Activated CD4-positive, alpha-beta memory T cell treated with anti-CD3 and anti-CD28 coated beads for 36 hours (primary cell): ENCODE measurements at places on chromosomes 13 and 19. TPM values are rescaled to one million over a fixed set of nuclear protein-coding genes. Genes with fewer than 3 reads are reported as not detected.

Gene SELENOV
- not detected for total RNA-seq

Gene ZNF30
- 3.7 TPM for total RNA-seq

Gene TMC4
- total RNA-seq, result 0.26 TPM

Gene CPT1C
- 1.4 TPM for total RNA-seq

Gene ADPRHL1
- total RNA-seq, result 0.50 TPM

Gene AP1M2
- total RNA-seq, result not detected

Gene GPATCH1
- total RNA-seq, result 8.9 TPM

Gene LILRB1
- not detected for total RNA-seq
